ENCODE measurements at places on chromosomes 3 and 15.
A peak's percentile ranks its signal among the peaks of the same experiment; 100 is the strongest.

DNA sequence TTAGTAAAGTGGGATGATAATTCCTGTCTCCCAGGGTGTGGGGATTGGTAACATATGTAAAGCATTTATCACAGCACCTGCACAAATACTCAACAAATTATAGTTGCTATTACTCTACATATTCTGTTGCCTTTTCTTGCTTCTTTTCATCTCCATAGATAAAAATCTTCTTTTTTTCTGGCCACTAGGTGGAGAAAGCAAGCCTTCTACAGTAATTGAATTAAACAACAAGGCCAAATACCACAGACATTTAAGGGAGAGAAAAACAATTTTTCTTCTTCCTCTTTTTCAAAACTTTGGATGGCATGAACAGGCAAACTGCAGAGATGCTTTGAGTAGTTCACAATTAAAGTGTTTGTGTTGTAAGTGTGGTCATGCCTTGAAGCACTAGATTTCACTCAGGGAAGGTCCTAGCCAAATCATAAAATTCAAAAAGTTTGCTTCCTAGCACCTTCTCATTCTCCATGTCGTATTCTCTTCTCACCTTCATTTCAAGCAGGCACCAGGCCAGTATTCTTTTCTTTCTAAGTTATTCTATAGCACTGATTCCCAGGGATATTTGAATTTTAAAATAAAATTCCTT lies 493.4 kb upstream of the TGFBR2 start:
- DNase-seq = peak; percentile 64
- H3K27ac ChIP-seq = no peak overlapping the region
- H3K36me3 ChIP-seq = no peaks in the 10 kb centered on the region
- no peaks in the 10 kb centered on the region for H3K27me3 ChIP-seq

- H3K4me1 ChIP-seq = no peaks in the 10 kb centered on the region
- no peak overlapping the region for H3K27ac ChIP-seq
- H3K27me3 ChIP-seq = no peaks in the 10 kb centered on the region
- DNase-seq = no peak
Measured at GRCh38 chr15:60695713-60696522, 217.0 kb upstream of the ICE2 start.

DNA sequence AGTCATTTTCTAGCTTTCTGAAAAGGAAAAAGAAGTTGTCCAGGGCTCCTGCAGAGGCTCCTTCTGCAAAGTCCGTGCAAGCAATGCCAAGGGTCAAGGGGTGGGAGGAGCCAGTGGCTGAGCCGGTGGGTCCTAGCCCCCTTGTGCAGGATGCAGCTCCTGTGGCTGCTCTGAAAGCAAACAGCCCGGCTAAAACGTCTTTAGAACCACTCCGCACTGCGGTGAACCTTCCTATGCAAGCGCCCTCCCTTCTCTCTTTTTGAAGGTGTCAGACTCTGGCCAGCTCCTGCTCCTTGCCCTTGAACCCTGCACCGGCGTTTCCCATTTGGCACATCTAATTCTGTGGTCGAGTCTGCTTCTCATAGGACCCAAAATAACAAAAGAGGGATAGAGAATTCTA lies 183.1 kb downstream of the UACA start:
- H3K4me3 ChIP-seq = no peak overlapping the region
- no peak for DNase-seq
- H3K27me3 ChIP-seq = peaks cover 13% of the 10 kb centered on the region
- no peaks in the 10 kb centered on the region for H3K36me3 ChIP-seq
- peaks cover 8% of the 10 kb centered on the region for H3K4me1 ChIP-seq
- H3K27ac ChIP-seq = no peak overlapping the region

DNA sequence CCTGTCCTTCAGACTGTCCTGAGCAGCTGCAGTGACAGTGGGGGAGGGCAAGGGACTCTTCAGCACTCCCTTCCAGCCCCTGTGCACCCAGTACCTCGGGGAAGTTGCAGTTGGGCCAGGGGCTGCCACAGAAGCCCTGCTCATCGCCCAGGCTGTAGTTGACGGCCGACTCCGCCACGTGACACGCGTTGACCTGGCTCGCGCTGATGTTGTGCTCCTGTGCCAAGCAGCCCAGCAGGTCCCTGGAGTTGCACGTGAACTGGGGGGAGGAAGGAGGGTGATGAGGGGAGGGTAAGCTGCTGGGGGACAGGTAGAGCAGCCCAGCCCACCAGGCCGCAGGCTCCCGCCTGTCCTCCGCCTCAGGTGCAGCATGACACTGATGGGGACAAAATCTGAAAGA lies 101.2 kb downstream of the SEC22A start:
- H3K4me3 ChIP-seq = no peak overlapping the region
- H3K27ac ChIP-seq = no peak overlapping the region
- H3K4me1 ChIP-seq = no peaks in the 10 kb centered on the region

- no peaks in the 10 kb centered on the region for H3K27me3 ChIP-seq
- peaks cover 32% of the 10 kb centered on the region for H3K4me1 ChIP-seq
- H3K4me3 ChIP-seq = no peak overlapping the region
- peak overlapping the region; percentile 67 for H3K27ac ChIP-seq
- no peaks in the 10 kb centered on the region for H3K36me3 ChIP-seq
Measured at GRCh38 chr15:75182187-75183131, 19.2 kb upstream of the C15orf39 start.

DNA sequence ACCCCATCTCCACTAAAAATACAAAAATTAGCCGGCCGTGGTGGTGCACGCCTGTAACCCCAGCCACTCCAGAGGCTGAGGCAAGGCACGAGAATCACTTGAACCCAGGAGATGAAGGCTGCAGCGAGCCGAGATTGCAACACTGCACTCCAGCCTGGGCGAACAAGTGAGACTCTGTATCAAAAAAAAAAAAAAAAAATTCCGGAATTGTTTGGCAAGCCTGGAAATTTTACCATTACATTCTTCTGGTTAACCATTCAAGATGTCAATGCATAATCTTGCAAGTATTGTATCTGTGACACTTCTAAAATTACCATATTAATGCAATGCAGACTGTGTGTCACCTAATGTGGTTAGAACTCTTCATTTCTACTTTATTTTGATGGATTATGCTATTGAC lies 67.0 kb downstream of the CSNK1G1 start:
- no peaks in the 10 kb centered on the region for H3K36me3 ChIP-seq
- H3K27me3 ChIP-seq = no peaks in the 10 kb centered on the region
- no peak overlapping the region for H3K4me3 ChIP-seq
- H3K27ac ChIP-seq = no peak overlapping the region
- H3K4me1 ChIP-seq = no peaks in the 10 kb centered on the region
- no peak for DNase-seq

DNA sequence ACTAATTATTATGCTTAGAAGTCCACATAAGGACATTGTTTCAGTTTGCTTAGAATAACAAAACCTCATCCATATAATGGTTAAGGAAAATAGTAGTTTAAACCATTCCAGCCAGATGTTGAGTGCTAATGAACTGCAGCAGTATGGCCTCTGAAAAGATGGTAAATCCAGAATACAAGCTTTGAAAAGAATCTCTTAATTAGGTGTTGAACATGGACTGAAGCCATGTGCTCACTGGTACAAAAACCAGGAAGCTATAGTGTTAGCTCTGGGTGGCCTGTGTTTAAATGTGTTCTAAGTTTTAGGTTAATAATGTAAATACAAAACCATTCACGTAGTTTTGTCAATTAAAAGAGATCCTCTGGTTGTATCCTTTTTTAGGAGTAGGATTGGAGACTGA lies 78.2 kb downstream of the GALK2 start:
- no peak overlapping the region for H3K27ac ChIP-seq
- DNase-seq = no peak
- no peak overlapping the region for H3K4me3 ChIP-seq
- peaks cover 4% of the 10 kb centered on the region for H3K36me3 ChIP-seq

Data from natural killer cell (primary cell).